Fibroblast of mammary gland (primary cell): ENCODE measurements at places on chromosomes 13 and 19.

DNA sequence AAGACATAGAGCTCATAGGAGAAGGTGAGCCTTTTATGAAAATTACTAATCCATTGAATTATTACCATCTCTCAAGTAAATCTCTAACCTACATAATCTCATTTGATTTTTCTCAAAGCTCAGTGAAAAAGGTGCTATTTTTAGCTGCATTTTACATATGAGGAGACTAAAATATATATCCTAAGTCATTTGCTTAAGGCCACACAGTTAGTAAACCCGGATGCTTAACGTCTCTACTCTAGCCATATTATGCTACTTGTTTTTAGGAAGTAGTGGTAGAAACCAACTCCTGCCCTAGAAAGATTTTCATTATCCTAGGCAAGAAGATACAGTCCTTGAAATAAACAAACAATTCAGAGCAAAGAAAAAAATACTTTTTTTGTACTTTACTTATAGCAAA is 108.9 kb downstream of the RBM26 start:
- DNase-seq, result no peak

GRCh38 chr19:18453269-18454024 is 15.5 kb upstream of the ISYNA1 start:
- peak; percentile 56 for DNase-seq

DNA sequence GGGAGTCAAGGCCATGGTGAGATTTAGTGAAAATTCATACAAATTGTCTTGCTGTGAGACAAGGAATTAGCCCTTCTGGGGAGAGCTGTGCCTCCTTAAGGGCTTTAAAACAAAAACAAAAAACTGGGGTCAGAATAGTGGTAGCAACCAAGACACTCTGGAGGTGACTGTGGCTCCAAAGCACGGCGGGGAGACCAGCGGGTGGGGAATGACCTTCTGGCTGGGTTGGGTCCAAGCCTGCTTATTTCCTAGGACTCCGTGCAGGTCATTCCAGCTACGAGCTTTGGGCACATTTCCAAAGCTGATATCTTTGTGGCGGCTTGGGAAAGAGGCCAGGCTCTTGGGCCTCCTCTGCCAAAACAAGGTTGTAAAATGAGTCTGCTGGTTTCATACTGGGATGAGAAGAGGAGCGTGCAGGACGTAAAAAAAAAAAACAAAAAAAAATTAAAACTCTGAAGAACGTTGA is 348.3 kb downstream of the UQCRFS1 start:
- no peak for DNase-seq

- DNase-seq, result no peak
Observed at GRCh38 chr13:75460644-75461043, 21.3 kb downstream of the TBC1D4 start.

- no peak for DNase-seq
Observed at GRCh38 chr19:34666200-34666957, 10.6 kb downstream of the SCGB2B2 start.

DNA sequence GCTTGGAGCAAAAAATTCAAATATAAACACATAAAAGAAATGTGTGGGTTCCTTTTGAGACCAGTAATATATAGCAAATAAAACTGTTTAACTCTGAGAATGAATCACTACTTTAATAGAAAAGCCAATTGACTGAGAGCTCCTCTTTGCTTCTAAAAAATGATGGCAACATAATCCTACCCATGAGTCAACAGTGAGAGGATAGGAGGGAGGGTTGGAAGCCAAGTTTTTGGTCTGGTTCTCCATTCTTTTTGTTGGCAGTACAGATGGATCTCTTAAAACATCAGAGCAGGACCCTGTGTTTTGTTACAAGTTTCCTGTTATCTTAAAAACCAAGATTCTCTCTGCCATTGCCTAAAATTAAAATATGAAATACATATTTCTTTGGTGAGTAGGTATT is 50.0 kb upstream of the POSTN start:
- DNase-seq, result peak; percentile 80

GRCh38 chr13:59279028-59279427 is 884.7 kb downstream of the DIAPH3 start:
- DNase-seq, result no peak

DNA sequence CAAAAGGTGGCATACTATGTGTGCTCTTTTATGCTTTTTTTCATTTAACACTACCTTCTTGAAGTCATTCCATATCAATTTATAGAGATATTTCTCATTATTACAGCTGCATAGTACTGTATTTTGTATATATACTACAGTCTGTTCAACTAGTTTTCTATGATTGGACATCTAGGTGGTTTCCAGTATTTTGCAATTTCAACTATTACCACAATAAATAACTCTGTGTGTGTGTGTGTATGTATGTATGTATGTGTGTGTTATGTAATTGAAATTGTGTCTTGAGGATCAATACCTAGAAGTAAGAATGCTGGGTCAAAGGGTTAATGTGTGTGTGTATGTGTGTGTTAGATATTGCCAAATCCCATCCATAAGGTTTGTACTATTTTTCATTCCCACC is 7.0 kb downstream of the LPAR6 start:
- DNase-seq, result no peak

GRCh38 chr19:56253737-56254136 is 18.8 kb upstream of the EDDM13 start:
- peak; percentile 72 for DNase-seq

- no peak for DNase-seq
Observed at GRCh38 chr13:73987618-73988017, 146.6 kb downstream of the KLF12 start.

DNA sequence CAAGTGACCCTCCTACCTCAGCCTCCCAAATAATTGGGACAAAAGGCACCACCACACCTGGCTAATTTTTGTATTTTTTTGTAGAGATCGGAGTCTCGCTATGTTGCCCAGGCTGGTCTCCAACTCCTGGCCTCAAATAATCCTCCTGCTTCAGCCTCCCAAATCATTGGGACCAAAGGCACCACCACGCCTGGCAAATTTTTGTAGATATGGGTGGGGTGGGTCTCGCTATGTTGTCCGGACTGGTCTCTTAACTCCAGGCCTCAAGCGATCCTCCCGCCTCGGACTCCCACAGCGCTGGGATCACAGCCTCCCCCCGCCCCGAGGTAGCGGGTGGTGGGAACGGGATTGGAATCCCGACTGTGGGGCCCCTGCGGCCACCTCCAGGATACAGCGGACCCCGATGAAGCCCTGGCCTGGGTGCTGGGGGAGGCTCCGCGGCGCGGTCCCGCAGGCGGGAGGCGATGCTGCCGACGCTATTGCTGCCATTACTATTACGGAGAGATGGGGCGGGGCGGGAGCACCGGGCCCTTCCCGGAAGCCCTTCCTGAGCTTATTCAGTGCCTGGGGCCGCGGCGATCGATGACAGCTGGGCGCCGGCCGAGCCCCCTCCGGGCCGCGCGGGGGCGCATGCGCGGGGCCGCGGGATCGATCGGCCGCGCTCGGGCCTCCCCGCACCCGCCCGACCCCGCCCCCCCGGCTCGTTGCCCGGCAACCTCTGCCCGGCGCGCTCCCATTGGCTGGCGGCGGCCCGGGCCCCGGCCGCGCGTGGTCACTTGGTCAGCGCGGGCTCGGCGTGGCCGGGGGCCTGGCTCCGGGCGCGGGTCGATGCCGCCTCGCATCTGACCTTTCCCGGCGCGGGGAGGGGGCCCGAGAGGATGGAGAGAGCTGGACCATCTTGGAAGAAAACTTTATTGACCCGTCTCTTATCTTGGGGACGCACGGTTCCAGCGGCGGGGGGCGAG is 27.9 kb upstream of the ONECUT3 start:
- peak; percentile 24 for DNase-seq

DNA sequence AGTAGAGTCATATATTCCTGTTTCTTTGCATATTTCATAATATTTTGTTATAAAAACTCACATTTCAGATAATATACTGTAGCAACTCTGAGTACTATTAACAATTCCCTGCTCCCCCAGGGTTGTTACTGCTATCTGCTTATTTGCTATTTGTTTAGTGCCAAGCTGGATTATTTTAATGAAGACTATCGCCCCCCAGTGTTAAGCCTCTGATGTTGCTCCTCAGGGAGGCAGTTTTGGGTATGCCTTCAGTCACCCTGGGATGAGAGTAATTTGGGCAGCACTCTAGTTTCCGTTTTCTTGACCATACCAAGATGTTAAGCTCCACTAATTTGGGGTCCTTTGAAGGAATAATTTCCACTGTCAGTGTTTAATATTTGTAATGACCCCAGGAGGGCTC is 46.0 kb downstream of the MICU2 start:
- peak; percentile 34 for DNase-seq

DNA sequence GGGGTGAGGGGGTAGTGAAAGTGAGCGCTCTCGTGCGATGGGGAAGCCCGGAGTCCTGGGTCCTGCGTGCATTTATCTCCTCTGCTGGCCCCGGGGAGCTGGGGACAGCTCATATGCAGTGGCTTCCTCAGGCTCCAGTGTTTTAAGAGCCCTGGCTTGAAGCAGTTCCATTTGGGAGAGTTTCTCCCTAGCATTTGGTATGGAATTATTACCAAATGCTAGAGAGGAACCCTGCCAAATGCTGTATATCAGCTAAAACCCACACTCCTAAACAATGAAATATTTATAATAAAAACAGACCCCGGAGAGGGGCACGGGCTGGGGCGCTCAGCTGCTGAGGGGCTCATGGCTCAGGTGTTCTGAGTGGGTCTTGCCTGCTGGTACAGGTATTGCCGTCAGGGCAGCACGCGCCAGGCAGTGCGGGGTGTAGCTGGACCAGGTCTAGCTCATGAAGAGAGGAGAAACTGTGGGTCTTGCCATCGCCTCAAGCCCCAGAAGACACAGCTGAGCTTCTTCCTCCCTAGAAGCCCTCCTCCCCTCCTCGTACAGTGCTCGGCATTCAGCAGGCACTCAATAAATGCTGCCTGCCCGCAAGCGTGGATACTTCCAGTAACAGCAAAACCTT is 163.6 kb upstream of the ZNF536 start:
- no peak for DNase-seq

- no peak for DNase-seq
Observed at GRCh38 chr13:91056746-91057145, 290.7 kb upstream of the MIR17HG start.

- DNase-seq, result peak; percentile 69
Observed at GRCh38 chr13:110916301-110917142, 1.7 kb upstream of the ANKRD10 start.
